Type B pancreatic cell (in vitro differentiated cells): ENCODE measurements at places on chromosomes 2 and 18. TPM values are rescaled to one million over a fixed set of nuclear protein-coding genes. Genes with fewer than 3 reads are reported as not detected.

DNA sequence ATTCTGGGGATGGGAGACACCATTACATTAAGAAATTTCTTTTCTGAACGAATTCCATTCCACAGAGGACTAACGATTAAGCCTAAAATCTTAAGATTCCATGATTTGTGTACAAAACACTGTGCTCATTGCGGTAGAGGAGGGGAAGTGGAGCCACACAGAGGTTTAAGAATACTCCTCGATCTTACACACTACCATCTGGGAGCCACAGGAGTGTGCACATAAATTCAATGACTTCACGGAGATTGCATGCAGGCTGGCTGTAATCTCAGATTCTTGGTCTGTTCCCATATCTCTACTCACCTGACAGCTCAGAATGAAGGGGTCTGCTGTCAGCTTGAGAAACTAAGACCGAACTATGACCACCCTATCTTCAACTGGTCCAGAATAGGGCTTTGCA is 762 bp downstream of the VPS4B start:
- no peak for DNase-seq

PRKAG3 gene
- total RNA-seq = not detected in 2 replicates

DNA sequence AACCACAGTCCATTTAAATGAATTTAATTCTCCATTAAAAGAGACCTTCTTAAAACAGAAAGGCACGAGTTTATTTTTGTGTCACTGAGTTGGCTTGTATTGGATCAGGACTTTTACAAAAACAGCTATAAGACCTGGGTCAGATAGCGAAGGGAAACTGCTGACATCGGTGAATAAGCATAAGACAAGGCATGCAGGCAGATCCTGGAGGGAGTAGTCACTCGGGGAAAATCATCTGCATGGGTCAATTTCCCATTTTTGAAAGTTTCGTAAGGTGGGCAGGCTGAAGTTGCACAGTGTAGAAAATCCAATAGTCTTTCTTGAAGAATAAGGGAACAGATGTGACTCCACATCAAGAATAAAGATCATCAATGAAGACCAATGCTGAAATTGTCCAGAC is 12.9 kb downstream of the IL36B start:
- DNase-seq = no peak

- DNase-seq = no peak
Measured at GRCh38 chr2:198232281-198232680, 427.9 kb downstream of the PLCL1 start.

FKBP7 gene
- 7.2 and 34.1 TPM in 2 replicates for total RNA-seq

- DNase-seq = no peak
Measured at GRCh38 chr2:143720095-143720664, 591.0 kb downstream of the ARHGAP15 start.

DNA sequence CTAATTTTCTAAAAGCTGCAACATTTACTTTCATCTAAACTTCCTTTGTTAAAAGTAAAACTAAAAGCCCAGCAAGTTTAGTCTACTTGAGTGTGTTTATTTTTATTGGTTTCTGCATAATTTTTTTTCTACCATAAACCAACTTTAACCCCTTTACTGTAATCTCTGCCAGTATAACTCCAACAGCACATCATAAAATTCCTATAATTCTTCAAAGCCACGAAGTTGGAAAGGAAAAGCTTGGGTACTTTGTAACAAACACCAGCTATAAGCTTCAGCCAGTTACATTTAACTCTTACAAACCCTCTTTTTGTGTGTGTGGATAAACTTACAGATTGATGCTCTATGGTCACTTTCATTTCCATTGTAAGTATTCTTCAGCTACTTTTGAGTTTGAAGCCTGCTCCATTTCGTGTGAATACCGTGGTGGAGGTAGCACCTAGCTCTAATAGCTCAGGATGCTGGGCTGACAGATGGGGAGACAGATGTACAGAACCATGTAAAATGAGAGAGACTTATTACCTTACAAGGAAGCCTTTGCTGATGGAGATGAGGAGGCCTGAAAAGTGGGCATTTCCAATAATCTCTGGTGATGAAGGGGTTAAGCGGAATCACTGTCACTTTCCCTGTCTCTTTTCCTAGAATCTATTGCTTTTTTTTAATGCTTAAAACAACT is 42.5 kb downstream of the ZEB2 start:
- DNase-seq = no peak

GRCh38 chr2:201680743-201681142 is 17.7 kb downstream of the MPP4 start:
- no peak for DNase-seq

GRCh38 chr2:12008425-12009061 is 262.1 kb downstream of the LPIN1 start:
- no peak for DNase-seq

SERPINB2 gene
- total RNA-seq = 45.2 and 121 TPM in 2 replicates

DNA sequence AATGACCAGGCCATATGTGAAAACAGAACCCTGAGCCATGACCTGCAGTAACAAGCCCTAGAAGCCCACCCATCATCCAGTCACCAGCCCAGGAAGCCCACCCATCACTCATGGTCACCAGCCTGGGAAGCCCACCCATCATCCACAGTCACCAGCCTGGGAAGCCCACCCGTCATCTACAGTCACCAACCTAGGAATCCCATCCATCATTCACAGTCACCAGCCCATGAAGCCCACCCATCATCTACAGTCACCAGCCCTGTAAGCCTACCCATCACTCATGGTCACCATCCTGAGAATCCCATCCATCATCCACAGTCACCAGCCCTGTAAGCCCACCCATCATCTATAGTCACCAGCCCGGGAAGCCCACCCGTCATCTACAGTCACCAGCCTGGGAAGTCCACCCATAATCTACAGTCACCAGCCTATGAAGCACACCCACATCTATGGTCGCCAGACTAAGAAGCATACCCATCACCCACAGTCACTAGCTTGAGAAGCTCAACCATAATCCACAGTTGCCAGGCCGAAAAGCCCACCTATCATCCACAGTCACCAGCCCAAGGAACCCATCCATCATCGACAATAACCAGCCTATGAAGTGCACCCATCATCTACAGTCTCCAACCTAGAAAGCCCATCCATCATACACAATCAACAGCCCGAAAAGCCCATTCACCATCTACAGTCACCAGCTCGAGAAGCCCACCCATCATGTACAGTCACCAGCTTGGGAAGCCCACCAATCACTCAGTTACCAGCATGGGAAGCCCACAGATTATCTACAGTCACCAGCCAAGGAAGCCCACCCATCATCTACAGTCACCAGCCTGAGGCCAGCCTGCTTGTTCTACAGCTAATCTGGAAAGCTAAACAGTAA is 91.9 kb downstream of the TWIST2 start:
- peak; percentile 31 for DNase-seq

COLEC11 gene
- 0.33 and 0.63 TPM in 2 replicates for total RNA-seq

GPR39 gene
- total RNA-seq = 4.1 and 13.3 TPM in 2 replicates

PAIP2B gene
- 13.7 and 21.5 TPM in 2 replicates for total RNA-seq

- no peak for DNase-seq
Measured at GRCh38 chr2:109648041-109648527, 33.9 kb downstream of the SOWAHC start.

IL36A gene
- total RNA-seq = not detected in 2 replicates
